ENCODE measurements at places on chromosomes 1 and 21.

DNA sequence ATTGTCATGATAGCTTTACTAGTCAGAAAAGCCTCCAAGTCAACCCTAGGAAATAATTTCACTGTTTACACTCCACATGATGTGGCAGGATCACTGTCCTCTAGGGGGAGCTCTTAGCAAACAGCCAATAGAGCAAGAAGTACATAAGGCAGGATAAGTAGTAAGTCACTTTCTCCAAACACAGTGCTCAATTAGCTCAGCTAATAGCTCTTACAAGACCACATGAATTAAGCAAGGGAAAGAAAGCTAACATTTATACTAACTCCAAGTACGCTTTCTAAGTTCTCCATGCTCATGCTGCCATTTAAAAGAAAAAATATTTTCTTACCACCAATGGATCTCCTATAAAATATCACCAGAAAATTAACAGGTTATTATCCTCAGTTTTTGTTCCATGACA, 66.9 kb upstream of the LRIF1 start:
- peak; percentile 32 for DNase-seq

DNA sequence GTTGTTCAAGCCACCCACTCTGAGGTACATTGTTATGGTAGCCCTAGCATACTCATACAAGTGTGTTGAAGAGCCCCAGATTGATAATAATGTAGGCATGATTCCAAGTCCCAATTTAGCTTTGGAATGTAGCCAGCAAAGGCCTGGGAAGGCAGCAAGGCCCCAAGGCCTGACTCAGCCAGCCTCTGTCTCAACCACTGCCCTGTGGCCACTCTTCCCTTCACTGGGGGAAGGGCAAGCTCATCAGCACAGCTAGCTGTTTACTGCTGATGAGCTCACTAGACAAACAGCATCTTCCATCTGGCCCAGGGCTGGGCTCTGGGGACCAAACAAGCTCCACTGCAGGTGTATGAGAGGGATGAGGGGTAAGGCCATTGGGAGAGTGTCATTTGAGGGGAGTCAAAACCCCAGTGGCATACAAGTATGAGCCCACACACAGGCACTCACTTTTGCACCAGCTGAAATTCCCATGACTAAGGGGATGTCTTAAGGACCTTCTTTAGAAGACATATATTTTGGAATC, 2.2 kb upstream of the IRF6 start:
- DNase-seq: peak; percentile 90

DNA sequence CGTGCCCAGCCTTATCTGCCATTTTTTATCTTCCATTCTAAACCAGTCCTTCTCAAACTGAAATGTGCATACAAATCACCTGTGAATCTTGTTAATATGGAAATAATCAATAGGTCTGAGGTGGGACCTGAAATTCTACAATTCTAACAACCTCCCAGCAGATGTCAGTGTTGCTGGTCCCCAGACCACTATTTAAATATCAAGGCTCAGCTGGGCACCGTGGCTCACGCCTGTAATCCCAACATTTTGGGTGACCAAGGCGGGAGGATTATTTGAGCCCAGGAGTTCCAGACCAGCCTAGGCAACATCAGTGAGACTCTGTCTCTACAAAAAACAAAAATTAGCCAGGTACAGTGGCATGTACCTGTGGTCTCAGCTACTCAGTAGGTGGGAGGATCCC, 4.1 kb downstream of the UQCRHL start:
- peak; percentile 37 for DNase-seq

DNA sequence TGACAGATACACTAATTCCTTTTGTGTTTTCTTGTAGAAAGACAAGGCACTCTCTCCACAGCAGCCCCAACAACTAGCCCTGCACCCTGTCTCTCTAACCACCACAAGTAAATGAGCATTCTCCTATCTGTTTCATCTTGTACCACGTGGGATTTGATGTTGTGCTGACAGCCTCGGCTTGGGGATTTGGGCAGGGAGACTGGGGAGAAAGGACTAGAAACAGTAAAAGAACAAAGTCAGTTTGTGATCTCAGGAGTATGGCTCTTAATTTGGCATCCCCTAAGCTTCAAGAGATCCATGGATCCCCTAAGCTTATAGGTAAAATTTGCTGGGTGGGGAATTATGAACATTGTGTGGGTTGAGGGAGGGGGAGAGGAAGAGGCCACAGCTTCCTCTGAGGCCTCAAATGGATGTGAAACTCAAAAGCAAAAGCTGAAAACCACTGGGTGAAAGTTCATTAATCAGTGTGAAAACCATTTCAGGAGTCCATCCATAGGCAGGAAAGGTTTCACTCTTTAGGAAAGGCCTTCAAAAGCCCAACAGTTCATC, 3.1 kb downstream of the C1orf162 start:
- DNase-seq: no peak

DNA sequence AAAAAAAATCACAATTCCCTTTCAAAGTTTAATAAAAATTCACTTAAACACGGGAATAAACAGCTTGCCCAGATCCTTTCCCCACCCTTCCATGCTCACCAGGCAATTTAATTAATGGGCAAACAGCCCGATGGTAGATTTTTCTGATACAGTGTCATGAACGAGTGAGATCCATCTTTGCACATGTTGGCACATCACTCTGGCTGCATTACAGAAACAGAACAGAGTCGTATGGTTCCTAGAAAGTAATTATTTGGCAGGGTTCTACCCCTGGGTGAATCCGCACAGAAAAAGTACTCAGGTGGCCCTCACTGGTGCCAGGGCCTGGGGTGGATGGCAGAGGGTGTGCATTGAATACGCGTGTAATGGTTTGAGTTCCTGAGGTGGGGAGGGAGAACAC, 24.6 kb upstream of the OVAAL start:
- DNase-seq: no peak

DNA sequence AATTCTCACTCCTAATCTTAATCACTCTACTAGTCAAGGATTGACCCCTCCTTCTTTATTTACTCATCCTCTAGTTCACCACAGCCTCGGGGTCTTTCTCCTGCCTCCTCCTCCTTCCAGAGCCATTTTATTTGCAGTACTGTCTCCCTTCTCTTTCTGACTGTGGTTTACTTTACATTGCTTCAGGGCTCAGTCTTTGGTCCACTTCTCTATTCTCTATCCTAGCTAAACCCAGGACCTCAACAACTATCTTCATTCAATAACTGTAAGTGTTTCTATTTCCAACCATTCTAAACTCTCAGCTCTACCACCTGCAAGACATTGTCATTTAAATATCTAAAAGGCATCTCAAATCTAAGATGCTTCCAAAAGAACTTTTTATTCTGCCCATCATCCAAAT, 493.8 kb downstream of the TTLL7 start:
- no peak for DNase-seq

DNA sequence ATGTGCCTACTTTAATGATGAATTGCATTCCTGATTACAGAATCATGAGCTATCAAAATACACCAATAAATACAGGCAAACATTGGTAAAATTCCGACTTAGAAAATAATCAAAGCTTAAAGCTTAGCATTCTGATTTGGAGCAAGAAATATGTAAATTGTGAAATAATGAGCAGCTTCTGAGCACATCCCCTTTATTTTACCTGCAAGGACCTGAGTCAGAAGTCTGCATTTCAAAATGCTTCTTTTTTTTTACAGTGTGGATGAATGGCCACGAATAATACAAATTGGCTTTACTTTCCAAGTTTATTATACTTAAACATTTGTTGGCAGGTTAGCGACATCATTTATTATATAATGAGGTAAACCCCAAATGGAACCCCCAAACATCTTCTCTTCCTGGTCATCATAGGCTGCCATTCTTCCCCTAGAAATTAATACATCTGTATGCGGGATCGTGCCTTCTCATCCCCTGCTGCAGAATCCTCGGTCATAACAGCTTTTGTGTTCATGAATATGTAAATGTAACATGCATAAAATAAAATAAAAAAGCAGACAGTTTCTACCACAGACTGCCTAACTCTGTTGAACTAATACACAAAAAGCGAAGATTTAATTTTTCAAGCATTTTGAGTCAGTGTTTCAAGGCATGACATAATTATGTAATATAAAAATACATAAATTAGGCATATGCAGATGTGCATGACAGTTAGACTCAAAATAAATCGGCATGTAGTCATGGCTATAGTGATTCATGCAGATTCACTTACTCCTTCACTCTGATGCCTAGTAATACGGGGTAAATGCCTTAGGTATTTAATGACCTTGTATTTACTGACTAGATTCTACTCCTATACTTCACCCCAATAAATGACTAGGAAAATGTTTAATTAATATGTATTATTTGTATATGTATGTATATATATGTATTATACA, 339.7 kb downstream of the USP25 start:
- DNase-seq: peak; percentile 65

DNA sequence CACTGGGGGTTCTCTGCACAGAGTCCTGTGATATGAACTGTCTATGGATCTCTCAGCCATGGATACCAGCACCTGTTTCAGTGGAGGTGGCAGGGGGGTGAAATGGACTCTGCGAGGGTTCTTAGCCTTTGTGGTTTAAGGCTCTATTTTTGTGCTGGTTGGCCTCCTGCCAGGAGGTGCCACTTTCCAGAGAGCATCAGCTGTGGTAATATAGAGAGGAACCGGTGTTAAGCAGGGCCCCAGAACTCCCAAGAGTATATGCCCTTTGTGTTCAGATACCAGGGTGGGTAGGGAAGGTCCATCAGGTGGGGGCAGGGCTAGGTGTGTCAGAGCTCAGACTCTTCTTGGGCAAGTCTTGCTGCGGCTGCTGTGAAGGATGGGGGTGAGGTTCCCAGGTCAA, 330.0 kb upstream of the PLD5 start:
- DNase-seq: no peak

DNA sequence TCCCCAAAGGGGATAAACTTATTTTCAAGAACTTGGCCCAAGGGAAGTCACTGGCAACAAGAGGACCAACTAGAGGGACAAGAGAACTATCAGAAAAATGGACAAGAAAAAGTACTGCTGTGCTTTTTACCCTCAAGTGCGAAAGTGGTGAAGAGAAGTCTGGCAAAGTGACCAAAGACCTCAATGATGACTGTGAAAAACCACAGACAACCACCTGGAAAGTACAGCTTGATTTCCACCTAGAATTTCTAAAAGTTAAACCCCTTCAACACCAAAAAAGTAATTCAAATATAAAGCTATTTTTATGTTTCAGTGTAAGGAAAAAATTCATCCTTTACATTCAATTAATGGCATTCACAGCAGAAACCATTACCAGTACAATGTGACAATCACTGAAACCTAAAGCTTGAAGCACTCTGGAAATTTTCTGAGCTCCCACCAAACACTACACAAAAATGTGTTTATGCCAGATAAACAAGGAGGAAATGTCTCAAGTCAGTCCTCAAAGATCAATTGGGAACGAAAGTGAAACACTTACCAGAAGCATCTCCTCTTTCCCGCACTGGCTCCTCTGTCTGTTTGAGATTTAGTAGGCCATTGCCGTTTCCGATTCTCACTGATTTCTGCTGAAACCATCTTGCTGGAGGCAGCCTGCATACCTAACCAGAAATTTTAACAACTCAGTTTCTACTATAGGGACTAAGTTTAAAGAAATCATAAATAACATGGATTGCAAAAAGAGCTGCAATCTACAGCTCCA, 8.3 kb downstream of the SDE2 start:
- no peak for DNase-seq

GRCh38 chr21:33682992-33683627, 40.8 kb downstream of the ITSN1 start:
- DNase-seq: peak; percentile 93

DNA sequence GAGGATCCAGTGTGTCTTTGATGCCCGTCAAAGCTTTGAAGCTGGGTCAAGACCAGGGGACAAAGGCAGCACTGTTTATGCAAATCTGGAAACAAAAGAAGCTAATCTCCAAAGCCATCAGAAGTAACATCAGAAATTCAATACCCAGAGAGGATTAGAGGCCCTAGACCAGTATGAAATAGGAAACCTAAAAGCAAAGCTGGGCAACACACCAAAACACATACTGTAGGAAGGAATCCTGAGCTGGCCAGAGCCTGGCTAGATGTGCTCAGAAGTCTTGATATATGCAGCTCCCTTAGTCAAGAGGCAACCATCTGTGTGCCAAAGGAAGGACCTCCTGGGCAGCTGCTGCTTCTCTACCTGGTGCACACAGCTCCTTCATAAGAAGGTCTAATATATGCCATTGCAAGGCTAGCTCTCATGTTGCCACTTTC, 12.3 kb downstream of the COLGALT2 start:
- DNase-seq: peak; percentile 92

DNA sequence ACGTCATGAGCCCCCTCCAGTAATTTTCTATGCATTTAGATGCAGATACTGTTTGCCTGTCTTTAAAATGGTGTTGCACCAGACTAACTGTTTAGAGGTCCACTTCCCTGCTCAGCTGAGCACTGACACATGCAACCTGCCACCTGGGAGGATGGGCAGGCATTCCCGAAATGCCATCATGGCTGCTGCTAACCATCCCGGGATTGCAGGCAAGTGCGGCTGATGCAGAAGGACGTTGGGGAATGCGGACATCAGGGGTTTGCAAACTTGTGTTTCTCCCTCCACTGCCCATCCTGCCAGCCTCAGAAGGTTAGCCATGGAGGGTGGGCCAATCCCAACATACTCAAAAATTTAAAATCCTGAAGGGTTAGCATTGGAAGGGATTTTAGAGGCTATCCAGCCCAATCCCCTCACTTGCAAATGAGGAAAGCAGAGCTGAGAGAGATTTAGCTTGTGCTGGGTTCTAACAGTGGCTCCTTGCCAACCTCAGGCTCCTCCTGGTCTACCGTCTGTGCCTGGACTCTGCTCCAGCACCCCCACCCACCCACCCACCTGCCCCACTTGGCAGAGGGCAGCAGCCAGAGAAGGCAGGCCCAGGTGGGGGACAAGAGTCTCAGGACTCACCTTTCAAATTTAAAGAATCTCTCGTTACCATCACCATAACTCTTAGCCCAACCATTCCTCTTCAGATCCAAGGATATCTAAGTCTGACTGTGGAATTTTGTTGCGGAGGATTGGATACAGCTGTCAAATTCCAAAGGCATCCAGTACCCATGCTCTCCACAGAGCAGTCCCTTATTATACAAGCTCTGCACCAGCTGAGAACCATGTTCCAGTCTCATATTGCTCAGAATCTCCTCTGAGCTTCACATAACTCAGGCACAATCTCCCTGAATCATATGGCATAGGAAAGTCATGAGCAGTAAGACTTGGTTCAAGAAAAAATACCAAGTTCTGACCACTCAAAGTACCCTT, 34.2 kb downstream of the HIVEP3 start:
- DNase-seq: no peak

DNA sequence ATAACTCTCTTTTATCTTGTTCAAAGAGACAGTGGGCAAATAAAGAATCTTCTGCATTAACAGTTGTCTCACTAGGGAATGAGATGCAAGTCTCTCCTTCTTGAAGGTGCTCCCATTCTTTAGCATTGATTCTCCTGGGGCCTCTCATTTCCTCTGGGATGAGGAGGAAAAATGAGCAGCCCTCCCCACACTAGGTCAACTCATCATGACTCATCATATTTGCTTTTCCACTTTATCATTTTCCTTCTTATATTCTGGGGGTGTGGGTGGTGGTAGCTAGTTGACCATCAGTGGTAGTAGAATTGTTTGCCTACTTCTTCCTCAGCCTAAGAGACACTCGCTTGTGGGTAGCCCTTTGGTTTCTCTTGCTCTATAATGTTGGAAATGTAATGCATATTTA, 182.0 kb upstream of the C1orf87 start:
- peak; percentile 19 for DNase-seq

All from fibroblast of skin of abdomen (primary cell).